ENCODE measurements at places on chromosomes 12 and 14.

DNA sequence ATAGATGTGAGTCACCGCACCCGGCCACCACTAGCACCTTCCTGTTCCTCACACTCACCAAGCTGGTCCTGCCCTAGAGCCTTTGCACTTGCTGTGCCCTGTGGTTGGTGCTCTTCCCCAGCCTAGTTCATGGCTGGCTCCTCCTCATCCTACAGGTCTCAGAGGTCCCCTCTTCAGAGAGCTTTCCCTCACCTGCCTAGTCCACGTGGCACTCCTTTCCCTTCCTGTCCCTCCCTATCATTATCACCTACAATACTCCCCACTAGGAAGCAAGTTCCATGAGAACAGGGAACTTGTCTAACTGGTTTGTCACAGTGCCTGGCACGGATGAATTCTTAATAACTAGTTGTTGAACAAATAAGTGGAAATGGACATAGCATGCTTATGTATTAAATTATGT is 24.0 kb upstream of the TMED10 start:
- no peak for DNase-seq

- DNase-seq: no peak
Observed at GRCh38 chr14:26281280-26281998, 316.4 kb downstream of the NOVA1 start.

DNA sequence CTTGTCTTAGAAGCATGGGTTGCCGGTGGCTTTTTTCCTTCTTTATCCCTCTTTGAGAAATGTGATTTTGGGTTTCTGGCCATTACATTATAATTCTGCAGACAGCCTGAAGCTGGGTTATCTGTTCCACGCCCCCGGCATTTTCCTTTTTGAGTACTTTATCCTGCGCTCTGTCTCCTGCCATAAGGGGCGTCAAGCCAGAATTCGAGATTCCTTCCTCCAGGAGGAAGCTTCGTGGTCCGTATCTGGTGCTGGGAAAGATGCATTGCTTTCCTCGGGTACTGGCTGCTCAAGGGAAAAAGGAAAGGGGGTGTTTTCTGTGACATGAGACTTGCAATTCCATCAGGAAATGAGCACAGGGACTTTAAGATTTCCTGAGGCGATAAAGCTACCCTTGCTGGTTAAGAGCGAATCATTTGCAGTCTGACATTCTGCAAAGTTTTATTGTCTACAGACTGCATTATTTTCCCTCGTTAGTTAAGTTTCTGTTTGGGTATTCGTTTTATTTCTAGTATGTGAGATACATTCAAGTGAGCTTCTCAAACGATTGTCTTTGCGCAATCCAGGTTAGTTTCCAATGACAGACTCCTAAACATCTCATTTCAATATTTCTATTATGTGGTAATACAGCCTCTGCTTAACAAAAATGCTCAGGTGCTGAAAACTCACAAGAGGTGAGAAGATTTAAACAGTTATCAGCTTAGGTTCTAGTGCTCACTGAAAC is 694 bp downstream of the AKAP5 start:
- peak; percentile 75 for DNase-seq

DNA sequence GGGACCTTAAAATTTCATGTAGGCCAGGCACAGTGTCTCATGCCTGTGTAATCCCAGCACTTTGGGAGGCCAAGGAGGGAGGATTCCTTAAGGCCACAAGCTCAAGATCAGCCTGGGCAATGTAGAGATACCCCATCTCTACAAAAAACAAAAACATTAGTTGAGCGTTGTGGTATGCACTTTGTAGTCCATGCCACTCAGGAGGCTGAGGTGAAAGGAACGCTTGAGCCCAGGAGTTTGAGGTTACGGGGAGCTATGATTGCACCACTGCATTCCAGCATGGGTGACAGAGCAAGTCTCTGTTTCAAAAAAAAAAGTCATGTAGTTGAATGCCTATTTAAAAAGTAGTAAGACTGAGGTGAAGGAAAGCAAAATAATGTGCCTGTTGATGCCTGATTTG is 83.5 kb downstream of the TTC6 start:
- DNase-seq: no peak

DNA sequence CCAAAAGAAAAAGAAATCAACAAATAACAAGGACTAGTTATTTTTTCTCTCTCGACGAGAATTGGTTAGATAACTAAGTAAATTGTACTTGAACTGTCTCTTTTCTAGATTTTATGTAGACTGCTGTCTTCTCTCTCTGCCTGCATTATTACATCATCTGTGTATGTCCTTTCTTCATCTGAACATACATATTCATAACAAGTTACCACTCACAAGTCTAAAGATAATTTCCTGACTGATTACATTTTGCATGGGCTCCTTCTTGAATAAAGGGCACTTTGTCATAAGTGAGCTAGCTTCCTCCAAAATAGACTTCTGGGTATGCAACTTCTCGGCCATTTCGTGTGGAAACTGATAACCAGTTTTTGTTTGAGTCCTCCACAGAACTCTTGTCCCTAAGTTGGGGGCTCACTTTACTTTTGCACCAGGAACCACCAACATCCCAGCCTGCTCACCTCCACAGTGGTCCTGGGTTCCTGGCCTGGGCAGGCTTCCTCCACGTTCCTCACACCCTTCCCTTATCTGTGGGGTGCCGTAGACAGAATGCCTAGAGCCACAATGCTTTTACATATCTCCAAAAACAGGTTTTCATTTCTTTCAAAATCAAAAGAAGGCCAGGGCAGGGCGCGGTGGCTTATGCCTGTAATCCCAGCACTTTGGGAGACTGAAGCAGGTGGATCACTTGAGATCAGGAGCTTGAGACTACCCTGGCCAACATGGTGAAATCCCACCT is 6.2 kb upstream of the DDX47 start:
- no peak for DNase-seq

DNA sequence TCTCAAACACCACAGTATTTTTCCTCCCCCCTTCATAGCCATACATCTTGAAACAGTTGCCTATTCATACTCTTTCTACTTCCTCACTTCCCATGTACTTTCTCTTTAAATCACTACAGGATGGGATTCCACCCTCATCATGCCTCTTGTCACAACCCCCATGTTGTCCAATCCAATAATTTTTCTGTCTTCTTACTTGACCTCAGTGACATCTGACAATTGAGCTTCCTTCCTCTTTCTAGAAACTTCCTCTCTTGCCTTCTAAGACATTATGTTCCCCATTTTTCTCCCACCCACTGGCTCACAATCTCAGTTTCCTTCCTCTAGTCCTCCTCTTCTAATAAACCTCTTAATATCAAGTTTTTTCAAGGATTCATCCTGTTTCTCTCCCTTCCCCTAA is 5.3 kb downstream of the C2CD5 start:
- DNase-seq: no peak

- peak; percentile 46 for DNase-seq
Observed at GRCh38 chr12:12334367-12335040, 15.5 kb downstream of the MANSC1 start.

- DNase-seq: no peak
Observed at GRCh38 chr14:30710876-30711275, 88.8 kb downstream of the SCFD1 start.

DNA sequence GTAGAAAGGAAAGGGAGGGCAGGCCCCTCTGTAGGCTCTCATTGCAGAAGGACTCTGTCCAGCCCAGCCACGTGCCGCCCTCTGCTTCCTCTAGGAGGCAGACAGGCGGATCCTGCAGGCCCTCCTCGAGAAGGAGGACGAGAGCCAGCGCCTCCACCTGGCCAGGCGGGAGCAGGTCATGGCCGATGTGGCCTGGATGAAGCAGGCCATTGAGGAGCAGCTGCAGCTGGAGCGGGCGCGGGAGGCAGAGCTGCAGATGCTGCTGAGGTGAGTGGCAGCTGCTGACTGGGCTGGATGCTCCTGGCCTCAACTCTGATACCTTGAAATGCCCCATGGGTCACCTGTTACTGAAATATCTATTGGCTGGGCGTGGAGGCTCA is 10.9 kb downstream of the TCHP start:
- peak; percentile 30 for DNase-seq

DNA sequence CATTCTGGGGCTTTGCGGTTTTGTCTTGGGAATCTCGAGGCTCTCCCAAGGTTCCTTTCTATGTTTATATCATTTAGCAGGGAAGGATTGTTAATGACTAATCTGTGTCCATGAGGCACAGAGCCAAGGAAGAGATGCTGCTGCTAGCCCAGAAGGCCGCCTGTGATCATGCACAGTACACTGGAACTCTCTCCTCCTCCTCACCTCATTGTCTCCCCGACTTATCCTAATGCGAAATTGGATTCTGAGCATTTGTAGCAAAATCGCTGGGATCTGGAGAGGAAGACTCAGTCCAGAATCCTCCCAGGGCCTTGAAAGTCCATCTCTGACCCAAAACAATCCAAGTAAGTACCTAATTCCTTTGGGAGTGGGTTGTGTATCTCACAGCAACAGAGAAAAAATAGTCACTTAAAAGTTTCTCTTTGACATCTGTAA is at the start of gene NR1H4:
TSS of gene NR1H4 (plus strand) at position 151 of the 435 bp plus-strand sequence. CDS start 19,458 bp downstream, outside the sequence.
- DNase-seq: no peak

DNA sequence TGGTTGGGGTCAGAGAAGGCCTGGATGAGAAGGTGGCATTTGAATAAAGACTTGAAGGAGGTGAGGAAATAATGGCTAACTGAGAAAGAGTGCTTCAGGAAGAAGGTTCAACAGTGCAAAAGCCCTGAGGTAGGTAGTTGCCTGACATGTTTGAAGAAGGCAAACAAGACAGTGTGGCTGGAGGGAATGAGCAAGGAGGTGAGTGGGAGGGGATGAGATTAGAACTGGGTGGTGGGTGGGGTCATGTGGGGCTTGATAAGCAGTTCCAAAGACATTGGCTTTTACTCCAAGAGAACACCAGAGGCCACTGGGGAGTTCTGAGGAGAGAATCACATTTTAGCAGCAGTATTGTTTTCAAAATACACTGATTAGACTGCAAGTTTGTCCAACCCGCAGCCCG is 50.5 kb downstream of the HSPB8 start:
- no peak for DNase-seq

- no peak for DNase-seq
Observed at GRCh38 chr14:58641509-58641908, 3.7 kb downstream of the DACT1 start.

GRCh38 chr14:66038618-66039017 is 447.6 kb upstream of the CCDC196 start:
- no peak for DNase-seq

DNA sequence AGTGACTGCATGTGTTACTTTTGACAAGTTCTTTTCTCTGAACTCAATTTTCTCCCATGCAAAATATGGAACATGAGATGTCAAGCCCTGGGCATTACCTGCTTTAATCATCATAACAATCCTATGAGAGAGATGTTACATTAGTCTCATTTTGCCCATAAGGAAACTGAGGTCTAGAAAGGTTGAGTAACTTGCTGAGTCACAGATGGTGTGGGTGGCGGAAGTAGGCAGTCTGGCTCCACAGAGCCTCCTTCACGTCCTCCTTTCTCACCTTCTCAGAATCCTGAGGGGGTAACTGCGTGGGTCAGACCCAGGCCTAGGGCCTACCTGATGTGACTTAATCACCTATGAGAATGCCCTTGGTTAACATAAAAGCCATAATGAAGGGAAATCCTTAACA is 50.7 kb downstream of the TMTC1 start:
- DNase-seq: no peak

DNA sequence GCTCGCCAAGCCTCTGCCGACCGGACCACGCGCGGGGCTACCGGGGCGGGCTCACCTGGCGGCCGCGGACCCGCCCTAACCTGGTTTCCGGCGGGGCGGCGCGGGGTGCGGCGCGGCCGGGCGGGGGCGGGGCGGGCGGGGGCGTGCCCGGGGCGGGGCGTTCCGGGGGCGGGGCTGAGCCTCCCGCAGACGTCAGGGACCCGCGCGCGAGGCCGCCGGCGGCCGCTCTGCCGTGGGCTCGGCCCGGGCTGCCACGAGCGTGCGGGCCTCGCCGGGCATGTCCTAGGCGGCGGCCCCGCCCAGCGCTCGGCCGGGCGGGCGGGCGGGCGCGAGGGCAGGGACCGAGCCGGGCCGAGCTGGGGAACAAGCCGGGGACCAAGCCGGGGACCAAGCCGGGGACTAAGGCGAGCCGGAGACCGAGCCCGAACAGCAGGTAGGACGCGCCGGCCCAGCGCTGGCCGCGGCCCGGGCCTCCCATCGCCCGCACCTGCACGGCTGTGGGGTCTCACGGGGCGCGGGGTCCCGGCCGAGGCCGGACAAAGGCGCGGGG is at the start of gene CEP170B:
TSS of gene CEP170B (plus strand) at position 188 of the 550 bp plus-strand sequence. CDS start 3,183 bp downstream, outside the sequence.
- DNase-seq: no peak

GRCh38 chr12:103745962-103746361 is 95.1 kb downstream of the NT5DC3 start:
- peak; percentile 20 for DNase-seq

- DNase-seq: no peak
Observed at GRCh38 chr12:131618303-131618658, 92.6 kb upstream of the SFSWAP start.

DNA sequence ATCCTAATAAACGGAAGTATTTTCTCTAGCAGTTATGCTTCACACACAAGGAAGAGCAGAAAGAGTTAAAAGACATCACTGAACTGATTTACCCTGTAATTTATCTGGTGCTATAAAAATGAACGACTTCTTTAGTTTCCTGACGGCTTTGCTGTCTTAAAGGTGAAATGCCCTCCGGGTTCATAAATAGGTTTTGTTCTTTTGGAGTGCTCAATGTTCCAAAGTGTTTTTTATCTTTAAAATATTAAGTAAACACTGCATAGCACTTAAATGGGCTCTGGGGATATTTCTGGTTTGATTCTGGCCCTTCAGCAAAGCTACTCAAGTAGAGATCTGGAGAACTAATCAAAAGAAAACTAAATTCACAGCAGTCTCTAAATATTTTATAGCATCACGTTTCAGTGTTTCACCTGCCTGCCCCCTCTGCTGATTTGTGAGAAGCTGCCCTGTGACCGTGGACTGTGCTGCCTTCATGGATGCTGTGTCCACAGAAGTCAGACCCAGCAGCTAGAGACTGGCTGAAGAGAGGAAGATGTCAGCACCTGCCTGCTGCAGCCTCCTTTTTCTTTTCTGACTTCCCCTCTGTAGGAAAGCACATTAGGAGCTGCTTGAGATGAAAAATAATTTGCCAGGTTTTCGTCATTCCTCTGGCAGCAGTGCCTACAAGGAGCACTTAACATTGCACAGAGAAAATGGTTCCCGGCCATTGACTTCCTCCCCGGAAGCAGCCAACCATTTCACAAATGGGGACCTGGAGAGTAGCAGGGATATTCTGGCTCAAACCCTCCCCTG is 205.1 kb upstream of the FSCB start:
- DNase-seq: no peak

- no peak for DNase-seq
Observed at GRCh38 chr12:64656429-64656828, 46.1 kb downstream of the RASSF3 start.

GRCh38 chr12:19402743-19403431 is 36.4 kb upstream of the AEBP2 start:
- DNase-seq: no peak

GRCh38 chr14:92683041-92683440 is 65.4 kb downstream of the LGMN start:
- DNase-seq: no peak

GRCh38 chr12:130286041-130286440 is 51.6 kb upstream of the PIWIL1 start:
- DNase-seq: peak; percentile 33

GRCh38 chr12:76560086-76560491 is 518 bp upstream of the OSBPL8 start:
- no peak for DNase-seq

- DNase-seq: peak; percentile 58
Observed at GRCh38 chr14:71319666-71320065, 412.4 kb downstream of the PCNX1 start.
